ENCODE measurements at places on chromosomes 4 and X.

DNA sequence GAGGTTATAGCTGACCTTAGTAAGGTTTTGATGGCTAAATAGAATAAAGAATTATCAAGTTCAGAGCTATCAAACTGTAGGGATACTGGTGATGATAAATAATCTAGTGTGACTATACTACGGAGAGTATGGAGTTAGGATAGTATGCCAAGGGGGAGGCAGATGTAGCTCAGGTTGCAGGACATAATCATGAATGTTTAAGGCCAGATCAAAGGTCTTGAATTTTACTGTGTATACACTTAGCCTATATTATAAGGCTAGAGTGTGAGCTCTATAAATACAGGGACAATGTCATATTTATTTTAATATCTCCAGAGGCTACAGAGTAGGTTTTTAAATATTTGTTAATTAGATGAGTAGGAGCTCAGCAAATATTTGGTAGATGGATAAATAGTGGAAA, 131.1 kb upstream of the STIM2 start:
- no peak for DNase-seq

- DNase-seq, result no peak
Measured at GRCh38 chrX:119638725-119639471, 32.7 kb upstream of the NKRF start.

- no peak for DNase-seq
Measured at GRCh38 chr4:70946939-70947338, 44.8 kb downstream of the MOB1B start.

- DNase-seq, result no peak
Measured at GRCh38 chrX:5958523-5958922, 270.1 kb downstream of the NLGN4X start.

DNA sequence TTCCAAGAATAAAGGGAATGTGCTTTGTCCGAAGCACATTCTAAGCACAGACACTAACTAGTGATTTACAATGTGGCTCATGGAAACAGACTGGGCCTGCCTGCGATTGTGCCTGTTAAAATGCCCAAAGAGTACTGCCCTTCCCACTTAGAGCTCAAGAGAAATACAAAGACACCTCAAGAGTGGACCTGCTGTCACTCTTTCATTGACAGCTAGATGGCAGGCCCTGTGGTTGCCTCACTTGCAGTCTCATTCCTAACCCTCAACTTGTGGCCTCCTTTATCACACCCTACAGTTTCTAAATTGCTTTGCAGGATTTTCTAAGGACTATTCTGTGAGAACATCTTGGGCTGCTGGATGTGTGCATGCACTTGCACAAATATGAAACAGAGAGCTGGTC, 331.0 kb upstream of the EMCN start:
- no peak for DNase-seq

DNA sequence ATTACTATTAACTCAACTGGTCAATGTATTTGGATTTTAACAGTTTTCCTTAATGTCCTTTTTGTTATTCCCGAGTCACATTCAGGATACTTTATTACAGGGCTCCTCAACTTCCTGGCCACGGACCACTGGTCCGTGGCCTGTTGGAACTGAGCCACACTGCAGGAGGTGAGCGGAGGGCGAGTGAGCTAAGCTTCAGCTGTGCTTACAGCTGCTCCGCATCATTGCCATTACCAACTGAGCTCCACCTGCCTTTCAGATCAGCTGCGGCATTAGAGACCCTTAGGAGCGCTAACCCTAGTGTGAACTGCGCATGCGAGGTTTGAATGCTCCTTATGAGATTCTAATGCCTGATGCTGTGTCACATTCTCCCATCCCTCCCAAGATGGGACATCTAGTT, 591.7 kb downstream of the CCSER1 start:
- DNase-seq, result no peak

GRCh38 chrX:149433451-149433850, 71.7 kb downstream of the IDS start:
- DNase-seq, result no peak
